ENCODE measurements at places on chromosomes 1 and 21. TPM values are rescaled to one million over a fixed set of nuclear protein-coding genes. Genes with fewer than 3 reads are reported as not detected.

DNA sequence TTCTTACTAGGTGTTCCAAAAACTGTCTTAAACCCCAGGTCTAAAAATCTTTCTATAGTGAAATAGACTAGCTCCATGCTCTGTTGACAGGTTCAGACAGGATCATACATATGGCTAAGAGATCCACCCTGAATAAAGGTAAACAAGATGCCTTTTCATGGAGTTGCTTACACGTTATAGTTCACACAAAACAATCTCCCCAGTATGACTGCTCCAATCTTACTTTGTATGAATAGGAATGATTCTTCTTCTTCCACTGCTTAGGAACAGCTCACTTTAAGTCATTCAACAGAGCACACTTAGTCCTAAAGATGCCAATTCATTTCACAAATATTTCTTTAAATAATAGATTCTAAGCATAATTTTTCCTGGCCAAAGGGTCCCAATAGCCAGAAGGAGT is 16.0 kb downstream of the ELK4 start:
- no peak for DNase-seq
- no peak overlapping the region for H3K27ac ChIP-seq

DNA sequence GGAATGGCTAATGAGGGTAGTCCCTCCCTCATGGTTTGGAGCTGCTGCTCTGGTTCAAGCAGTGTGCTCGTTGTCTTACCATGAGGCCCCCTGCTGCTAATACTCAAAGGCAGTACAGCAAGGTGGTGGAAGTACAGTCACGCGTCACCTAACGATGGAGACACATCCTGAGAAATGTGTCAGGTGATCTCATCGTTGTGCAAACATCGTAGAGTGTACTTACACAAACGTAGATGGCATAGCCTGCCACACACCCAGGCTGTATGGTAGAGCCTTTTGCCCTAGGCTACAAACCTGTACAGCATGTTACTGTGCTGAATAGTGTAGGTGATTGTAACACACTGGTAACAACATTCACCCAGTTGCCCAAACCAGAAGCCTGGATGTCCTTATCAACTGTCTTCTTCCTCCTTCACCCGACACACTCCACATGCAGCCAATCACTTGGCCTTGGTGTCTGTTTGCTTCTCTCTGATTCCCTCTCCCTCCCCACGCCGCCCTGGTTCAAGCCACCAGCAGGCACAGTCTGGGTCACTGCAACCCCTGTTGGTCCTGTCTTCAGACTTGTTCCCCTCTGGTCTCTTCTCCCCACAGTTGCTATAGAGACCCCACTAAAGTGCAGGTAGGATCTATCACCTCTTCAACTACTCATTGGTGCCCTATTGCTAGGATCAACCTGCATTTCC is 6.0 kb upstream of the KCNA2 start:
- peak; percentile 39 for DNase-seq
- peaks cover 9% of the 10 kb centered on the region for H3K4me1 ChIP-seq
- no peak overlapping the region for H3K4me3 ChIP-seq
- H3K36me3 ChIP-seq, result no peaks in the 10 kb centered on the region

GRCh38 chr1:157407917-157408525 is 144.3 kb downstream of the FCRL5 start:
- peaks cover 8% of the 10 kb centered on the region for H3K4me1 ChIP-seq
- no peaks in the 10 kb centered on the region for H3K27me3 ChIP-seq
- H3K4me3 ChIP-seq, result no peak overlapping the region
- H3K27ac ChIP-seq, result no peak overlapping the region
- no peaks in the 10 kb centered on the region for H3K36me3 ChIP-seq

DNA sequence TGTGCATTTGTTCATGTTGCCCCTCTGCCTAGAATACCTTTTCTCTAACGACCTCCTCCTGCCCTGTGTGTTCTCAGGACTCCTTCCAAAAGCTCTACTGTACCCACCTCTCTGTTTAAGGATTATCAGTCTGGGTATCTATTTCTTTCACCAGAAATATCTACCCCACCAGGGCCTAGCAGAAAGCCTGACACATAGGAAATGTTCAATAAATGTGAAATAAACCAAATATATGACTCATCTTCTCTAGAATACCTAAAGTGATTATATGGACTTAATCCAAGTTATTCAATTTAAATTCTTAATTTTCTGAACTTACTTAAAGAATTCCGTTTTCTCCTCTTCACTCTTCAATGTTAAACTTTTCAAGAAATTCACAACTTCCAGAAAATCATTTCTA is 27.1 kb downstream of the SCYL3 start:
- no peaks in the 10 kb centered on the region for H3K27me3 ChIP-seq
- no peak overlapping the region for H3K4me3 ChIP-seq
- no peaks in the 10 kb centered on the region for H3K4me1 ChIP-seq
- DNase-seq, result no peak

- peaks cover 32% of the 10 kb centered on the region for H3K36me3 ChIP-seq
- peak overlapping the region; percentile 77 for H3K27ac ChIP-seq
- no peak for DNase-seq
- H3K4me3 ChIP-seq, result no peak overlapping the region
- peaks cover 62% of the 10 kb centered on the region for H3K4me1 ChIP-seq
- H3K27me3 ChIP-seq, result no peaks in the 10 kb centered on the region
Measured at GRCh38 chr1:8874230-8875201, 4.0 kb downstream of the ENO1 start.

DNA sequence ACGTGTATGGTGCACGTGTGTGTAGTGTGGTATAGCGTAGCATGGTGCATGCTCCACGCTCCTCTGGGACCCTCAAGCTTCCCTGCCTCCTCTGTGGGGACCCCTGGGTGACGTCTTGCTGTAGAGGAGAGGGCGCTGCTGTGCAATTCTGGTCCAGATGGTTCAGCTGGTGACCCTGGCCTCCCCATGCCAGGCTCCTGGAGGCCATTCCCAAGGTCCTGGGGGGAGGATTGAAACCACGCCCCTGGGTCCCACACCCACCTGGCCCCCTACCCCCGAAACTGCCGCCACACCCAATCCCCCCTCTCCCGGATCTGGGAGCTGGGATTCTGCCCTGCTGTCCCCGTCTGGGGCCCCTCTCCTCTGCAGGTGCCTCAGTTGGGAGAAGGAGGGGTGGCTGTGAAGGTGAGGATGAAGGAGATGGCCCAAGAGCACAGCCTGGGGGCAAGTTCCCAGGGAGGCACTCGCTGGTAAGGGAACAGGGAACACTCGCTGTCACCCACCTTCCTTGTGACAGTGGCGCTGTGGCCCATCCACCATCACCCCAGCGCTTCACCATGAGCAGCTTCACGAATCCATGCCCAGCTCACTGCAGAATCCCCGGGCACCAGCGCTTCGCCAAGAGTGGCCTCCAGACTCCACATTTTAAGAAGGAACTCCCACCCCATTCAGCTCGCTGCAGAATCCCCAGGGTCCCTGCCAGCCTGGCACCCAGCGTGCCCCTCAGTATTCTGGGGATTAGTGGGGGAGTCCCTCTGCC is 38.0 kb downstream of the WDR4 start:
- H3K4me1 ChIP-seq, result peaks cover 8% of the 10 kb centered on the region
- no peaks in the 10 kb centered on the region for H3K36me3 ChIP-seq
- no peak for DNase-seq
- no peak overlapping the region for H3K4me3 ChIP-seq
- H3K27ac ChIP-seq, result no peak overlapping the region

The SH2D1B gene
- total RNA-seq, result 1.1 TPM

The C1orf52 gene
- 14.1 TPM for total RNA-seq

The KRTAP10-3 gene
- not detected for total RNA-seq
